Esophagus squamous epithelium (tissue), 5 donors: ENCODE measurements at places on chromosomes 2 and 18.

GRCh38 chr2:141611981-141612380 lies 518.8 kb downstream of the LRP1B start:
- no peaks in the 10 kb centered on the region for H3K27me3 ChIP-seq
- no peak for DNase-seq
- H3K4me3 ChIP-seq = no peak overlapping the region
- no peaks in the 10 kb centered on the region for H3K36me3 ChIP-seq

DNA sequence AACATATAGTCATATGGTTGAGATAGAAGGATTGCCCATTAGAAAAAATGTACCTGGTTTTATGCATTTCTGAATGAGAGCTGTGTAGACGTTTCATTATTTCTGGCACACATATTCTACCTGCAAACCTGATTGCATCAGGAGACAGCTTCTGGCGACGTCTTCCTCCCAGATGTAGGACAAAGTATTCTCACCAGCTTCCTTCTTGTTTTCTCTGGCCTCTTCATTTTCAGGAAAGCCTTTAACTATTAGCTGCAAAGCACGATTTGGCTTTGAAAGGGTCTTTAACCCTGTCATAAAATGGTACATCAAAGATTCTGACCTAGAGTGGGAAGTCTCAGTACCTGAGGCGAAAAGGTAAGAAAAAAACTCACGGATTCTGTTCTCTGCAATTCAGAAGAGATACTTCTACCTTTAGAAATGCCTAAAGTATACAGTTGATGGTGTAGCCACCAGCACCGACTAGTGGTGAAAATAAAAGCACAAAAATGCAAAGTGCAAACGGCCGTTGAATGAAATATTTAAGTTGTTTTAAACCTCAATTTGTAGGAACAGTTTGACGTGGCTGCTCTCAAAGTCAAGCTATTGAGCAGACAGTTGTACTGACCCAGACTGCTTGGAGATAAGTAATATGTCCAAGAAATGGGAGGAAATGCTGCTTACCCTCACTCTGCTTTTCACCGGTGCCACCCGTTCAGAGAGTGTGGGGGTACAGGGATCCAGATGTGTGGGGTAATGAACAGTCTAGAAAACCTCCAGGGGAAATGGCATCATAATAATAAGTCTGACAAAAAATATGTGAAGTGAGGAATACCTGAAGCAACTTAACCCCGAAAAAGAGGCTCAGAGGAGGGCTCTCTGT lies 20.2 kb downstream of the IL18RAP start:
- no peak overlapping the region for H3K27ac ChIP-seq
- H3K4me1 ChIP-seq = no peaks in the 10 kb centered on the region
- no peaks in the 10 kb centered on the region for H3K27me3 ChIP-seq
- H3K36me3 ChIP-seq = no peaks in the 10 kb centered on the region
- H3K4me3 ChIP-seq = no peak overlapping the region

DNA sequence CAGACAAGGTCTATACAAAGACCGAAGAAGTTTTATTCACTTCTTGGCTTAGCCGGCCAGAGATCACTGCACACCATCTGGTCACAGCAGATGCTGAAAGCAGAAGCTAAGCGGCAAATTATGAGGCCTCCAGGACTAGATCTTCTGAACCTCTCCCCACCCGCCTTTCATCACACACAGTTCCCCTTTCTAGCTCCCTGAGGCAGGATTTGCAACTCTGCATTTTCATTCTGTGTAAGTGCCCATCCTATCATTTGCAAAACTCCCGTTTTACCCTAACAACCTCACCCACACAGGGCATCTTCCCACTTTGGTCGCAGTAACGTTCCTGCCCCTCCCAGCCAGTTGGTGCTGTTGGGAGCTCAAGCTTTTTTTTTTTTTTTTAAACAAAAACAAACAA lies 3.1 kb upstream of the MOB1A start:
- H3K27ac ChIP-seq = no peak overlapping the region
- DNase-seq = no peak
- H3K27me3 ChIP-seq = no peaks in the 10 kb centered on the region
- no peak overlapping the region for H3K4me3 ChIP-seq

DNA sequence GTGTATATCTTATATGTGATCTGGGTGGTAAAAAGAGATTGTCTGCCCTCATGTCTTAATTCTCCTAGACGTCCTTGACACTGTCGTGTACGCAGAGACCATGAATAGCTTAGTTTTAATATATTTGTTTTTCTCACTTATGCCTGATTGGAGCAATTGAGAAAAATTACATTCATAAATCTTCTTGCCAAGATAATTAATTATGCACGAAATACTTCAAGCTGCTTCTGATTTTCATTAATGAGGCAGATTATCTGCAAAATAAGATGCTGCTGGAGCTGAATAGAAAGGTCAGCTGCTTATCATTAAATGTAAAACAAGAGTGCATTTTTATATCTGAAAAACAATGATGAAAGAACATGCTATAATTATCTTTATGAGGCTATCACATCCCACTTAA lies 95.9 kb downstream of the CCDC141 start:
- no peak for DNase-seq
- H3K4me1 ChIP-seq = no peaks in the 10 kb centered on the region
- no peak overlapping the region for H3K4me3 ChIP-seq
- no peaks in the 10 kb centered on the region for H3K27me3 ChIP-seq

GRCh38 chr2:187644486-187644885 lies 90.3 kb upstream of the TFPI start:
- H3K4me1 ChIP-seq = no peaks in the 10 kb centered on the region
- H3K27me3 ChIP-seq = no peaks in the 10 kb centered on the region
- H3K36me3 ChIP-seq = no peaks in the 10 kb centered on the region
- H3K4me3 ChIP-seq = no peak overlapping the region

DNA sequence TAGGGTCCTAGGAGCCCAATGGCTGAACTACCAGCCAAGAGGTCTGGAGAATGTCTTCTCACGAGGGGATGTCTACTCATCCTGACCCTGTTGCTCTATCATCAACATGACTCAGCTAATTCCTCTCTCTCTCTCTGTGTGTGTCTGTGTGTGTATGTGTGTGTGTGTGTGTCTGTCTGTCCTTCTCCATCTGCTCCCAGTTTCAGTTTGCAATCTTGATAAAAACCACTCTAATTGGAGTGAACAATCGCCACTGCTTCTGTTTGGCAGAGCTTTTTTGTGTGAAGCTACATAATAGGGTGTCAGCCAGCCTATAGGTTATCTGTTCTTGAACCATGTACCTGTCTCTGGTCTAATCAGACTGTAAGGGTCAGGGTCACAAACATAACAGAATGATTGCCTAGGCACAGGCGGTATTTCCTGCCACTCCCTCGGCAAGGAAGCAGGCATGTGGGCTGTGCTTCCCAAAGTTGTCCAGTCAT lies 219.8 kb downstream of the SH3BP4 start:
- no peaks in the 10 kb centered on the region for H3K27me3 ChIP-seq
- H3K36me3 ChIP-seq = no peaks in the 10 kb centered on the region
- no peak for DNase-seq

DNA sequence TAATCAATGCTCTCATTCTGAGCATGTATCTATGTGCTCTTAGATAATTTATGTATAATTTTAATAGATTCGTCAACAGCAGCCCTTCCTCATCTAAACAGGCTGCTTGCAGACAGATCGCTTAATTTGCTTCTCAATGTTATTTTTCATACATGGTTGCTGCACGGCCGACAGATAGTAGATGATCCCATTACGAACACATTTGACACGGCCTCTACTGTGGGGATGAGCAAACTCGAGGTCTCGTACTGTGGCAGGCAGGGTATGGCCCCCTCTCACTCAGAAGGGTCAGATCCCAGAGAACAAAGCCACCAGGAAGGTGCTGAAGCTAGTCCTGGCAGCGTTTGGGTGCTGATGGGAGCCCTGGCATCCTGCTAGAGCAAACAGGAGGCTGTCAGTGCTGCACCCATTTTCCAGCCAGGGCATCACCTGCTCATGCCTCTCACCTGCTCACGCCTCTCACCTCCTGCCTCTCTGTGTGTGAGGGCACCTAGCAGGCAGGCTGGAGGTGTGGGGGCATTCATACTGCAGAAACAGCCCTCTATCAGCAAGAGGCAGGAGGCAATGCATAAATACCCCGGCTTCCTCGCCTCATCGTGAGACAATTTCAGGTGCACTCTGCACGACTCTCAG lies 80.0 kb downstream of the KLHL29 start:
- DNase-seq = no peak
- H3K36me3 ChIP-seq = no peaks in the 10 kb centered on the region
- no peaks in the 10 kb centered on the region for H3K27me3 ChIP-seq
- no peak overlapping the region for H3K27ac ChIP-seq
- H3K4me3 ChIP-seq = no peak overlapping the region
